Activated CD8-positive, alpha-beta memory T cell treated with anti-CD3 and anti-CD28 coated beads for 48 hours (primary cell): ENCODE measurements at places on chromosomes 5 and 9.

DNA sequence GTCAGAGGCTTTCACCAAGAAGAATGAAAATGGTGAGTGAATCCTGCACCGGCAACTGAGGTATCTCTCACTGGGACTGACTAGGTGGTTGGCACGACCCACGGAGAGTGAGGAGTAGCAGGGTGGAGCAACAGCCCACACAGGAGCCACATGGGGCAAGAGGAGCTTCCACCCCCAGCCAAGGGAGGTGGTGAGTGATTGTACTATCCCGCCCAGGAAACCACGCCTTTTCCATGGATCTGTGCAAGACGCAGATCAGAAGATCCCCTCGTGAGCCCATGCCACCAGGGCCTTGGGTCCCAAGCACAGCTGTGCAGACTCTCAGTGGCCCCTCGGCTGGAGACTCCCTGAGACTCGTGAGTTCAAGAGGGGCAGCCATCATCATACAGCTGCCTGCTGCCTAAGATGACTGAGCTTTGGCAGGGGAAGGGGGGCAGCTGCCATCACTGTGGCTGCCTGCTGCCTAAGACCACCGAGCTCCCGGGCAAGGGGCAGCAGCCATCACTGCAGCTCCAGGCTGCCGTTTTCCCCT lies 229.5 kb downstream of the AP3B1 start:
- DNase-seq, result no peak

GRCh38 chr9:115107701-115108100 lies 10.3 kb downstream of the TNC start:
- no peak for DNase-seq

- DNase-seq, result no peak
Measured at GRCh38 chr5:138054847-138055558, 22.1 kb upstream of the FAM13B start.

DNA sequence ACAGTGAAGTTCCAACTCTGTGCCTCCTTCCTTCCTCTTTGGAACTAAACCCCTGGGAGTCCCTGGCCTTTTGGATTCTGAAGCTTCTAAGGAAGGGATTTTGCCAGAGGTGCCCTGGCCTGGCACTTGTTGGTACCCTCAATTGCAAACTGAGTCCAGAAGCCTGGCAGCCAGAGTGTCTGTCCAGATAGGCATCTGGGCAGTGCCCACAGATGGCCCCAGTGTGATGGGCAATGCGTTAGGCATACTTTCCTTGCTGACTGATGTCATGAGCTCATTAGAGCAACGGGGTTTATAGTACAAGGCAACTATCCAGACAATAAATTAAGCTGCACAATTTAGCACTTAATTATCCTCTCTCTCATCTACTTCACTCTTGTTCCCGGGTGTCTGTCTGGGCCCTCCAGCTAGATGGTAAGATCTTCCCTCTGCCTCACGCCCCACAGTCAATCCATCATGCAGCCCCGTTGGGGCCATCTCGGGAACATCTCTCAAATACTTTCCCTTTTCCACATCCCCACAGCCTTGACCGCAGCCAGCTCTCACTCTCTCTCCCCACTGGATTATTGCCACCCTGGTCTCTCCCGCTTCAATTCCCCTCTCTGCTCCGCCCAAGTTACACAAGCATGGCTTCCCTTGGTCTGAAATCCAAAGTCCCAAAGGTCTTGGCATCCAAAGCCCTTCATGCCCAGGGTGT lies 157.5 kb upstream of the SMIM23 start:
- DNase-seq, result no peak

- DNase-seq, result no peak
Measured at GRCh38 chr5:24264547-24264946, 380.2 kb downstream of the CDH10 start.

DNA sequence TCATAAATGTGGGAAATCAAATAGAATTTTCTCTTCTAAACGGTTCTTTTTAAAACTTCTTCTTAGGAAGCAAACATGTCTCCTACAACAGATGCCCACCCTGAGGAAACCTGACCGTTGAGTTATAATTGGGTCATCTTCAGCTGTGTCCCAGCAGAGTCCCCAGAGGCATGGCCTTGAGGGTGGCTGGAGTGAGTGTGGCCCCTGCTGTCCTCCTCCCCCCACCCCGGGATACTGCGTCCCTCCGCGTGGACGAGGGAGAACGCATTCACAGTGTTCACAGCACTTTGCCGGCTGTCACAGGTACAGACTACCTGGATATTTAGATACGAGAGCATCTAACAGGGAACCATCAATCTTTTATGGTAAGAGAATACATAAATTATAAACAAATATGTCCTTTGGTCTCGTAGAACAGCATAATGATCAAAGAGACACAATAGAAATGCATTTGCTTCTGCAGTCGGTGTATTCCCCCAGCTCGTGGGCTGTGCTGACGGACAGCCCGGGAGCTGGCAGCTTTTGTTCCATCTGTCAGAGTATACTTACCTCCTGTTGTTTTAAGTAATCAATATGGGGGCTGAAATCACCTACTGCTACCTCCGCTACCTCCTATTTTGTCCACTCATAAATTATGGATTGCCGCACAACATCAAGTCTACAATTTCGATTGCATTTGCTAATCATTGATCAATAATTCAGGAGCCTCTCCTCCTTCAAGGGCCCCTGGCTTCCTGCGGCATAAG lies 214.7 kb downstream of the IRX2 start:
- no peak for DNase-seq

- no peak for DNase-seq
Measured at GRCh38 chr9:71814226-71814625, 45.9 kb upstream of the CEMIP2 start.

GRCh38 chr5:156920042-156920860 lies 42.8 kb downstream of the TIMD4 start:
- DNase-seq, result no peak

- DNase-seq, result no peak
Measured at GRCh38 chr5:160537116-160537515, 115.5 kb downstream of the PTTG1 start.

DNA sequence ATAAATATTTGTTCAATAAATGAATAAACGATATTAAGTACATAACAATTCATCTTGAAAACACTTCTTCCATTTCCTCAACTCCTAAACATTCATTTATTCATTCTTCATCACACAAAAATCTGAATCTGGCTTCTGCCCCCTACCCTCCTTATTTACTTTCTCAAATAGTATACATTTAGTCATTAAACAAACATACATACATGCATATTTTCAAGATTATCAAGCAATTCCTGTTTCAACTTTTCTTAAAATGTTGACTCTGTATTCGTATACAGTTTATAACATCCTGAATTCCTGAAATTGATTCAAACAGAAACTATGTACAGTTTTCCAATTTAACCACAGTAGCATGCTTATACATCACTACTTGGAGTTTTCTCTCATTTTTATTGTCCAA lies 129.0 kb downstream of the MUSK start:
- no peak for DNase-seq

DNA sequence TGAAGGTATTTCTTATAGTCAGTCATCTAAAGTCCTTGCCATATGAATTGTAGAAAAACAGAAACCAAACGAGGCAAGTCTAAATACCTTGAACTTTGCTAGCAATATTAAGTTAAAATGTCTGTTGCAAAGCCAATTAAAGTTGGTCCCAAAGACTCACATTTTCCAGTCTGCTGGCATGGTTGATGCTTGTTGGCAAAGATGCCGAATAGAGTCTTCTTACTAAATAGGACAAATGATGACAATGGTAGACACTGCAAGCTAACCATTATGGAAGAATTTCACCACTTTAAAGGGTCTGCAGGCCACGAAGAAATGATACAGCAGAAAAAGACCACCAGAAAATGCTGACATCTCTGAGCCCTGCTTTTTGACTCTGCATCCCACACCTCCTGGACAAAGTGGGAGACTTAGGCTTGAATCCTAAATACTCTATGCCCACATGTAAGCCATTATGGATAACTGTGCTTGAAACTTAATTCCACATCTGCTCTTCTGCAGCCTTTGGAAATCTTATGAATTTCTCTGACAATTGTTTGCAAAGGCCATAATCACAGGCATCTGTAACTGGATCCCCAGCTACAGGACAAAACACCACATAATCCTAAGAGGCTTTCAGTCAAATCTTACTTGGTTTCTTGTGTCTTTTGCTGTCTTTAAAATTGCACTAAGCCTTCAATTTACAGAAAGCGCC lies 61.3 kb downstream of the LHFPL2 start:
- no peak for DNase-seq

- DNase-seq, result no peak
Measured at GRCh38 chr9:438961-439768, 224.5 kb downstream of the DOCK8 start.

GRCh38 chr5:144778561-144778960 lies 607.9 kb downstream of the KCTD16 start:
- no peak for DNase-seq

DNA sequence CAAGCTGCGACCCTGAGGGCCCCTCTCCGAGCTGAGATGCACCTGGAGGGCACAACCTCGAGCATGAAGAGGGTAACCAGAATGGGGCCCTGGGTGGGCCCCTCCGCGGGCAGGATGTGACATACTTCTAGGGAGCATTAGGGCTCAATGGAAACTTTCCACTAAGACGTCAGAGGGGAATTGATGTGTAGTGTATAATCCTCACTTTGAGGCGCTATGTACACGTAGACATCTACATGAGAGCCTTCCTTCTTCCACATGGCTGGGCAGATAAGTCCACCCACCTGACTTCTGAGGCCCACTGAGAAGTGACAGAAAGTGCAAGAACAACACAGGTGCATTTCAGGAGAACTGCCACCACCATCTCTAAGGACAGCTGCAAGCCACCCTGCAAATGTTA lies 61.0 kb downstream of the DAP start:
- no peak for DNase-seq

DNA sequence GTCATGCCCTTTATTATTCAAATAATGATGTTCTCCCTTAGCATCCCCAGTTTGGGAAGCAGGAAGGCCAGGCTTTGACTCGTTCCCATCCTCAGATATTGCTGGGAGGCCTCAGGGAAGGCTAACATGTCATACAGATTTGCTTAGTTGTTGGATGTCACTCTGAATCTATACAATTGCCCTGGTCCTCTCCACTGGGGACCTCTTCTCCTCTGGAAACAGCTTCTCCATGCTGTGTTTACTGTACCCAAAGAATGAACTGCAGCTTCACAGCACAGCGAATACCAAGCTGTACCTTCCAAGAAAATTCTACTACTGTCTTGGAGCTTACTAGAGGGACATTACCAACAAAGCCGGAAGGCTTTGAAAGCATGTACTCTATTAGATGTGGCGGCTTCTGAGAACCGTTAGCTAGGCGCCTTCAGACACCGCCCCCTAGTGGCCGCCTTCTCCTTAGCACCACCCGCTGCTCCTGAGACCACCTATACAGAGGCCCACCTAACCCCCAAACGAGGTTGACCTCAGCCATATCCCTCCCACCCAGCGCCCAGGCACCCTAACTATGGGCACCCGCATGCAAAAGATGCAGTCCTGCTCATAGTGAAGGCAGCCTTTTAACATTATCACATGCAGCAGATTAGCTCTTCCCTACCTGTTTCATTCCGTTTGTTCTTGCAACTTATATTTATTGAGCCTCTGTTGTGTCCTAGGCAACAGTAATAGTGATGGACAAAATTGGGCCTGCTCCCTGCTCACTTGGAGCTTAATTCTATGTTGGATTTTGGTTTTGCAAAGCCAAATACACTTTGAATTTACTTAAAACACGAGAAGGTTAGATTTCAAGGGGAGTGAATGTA lies 34.9 kb upstream of the FOXI1 start:
- no peak for DNase-seq

GRCh38 chr9:6055216-6055615 lies 39.8 kb upstream of the RANBP6 start:
- no peak for DNase-seq

DNA sequence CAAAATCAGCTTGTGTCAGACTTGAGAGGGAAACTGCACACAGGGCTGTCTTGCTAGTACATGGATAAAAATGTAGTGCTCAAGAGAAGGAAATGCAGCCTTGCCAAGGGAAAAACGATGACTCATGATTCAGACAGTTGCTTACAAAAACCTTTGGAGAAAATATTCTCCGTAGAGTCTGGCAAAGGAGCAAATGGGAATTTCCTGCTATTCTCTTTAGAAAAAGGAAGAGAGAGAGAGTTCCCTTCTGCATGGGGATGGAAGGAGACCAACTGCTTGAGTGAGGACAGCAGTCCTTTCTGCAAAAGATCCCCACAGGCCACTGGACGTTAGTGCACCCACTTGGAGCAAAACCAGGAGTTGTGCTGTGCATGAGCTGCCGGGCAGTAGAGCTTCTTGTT lies 7.6 kb downstream of the IFNB1 start:
- no peak for DNase-seq

- no peak for DNase-seq
Measured at GRCh38 chr5:174832811-174833210, 108.4 kb downstream of the MSX2 start.

DNA sequence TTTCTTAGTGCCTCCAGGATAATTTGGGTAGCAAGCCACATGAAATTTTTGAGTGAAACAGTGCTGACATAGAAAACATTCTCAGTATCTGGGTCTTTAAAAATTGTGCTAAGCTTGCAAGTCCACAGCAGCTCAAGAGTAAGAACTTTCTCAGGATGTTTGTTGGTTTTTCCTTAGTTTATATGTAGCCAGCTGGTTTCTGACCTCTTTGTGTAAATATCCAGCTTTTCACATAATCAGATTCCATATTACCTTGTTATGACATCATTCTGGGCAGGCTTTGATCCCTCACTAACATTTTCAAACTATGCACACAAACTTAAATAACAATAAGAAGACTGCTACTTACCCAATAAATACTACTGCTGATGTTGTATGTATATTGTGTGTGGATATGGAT lies 82.9 kb upstream of the VCAN start:
- DNase-seq, result no peak

DNA sequence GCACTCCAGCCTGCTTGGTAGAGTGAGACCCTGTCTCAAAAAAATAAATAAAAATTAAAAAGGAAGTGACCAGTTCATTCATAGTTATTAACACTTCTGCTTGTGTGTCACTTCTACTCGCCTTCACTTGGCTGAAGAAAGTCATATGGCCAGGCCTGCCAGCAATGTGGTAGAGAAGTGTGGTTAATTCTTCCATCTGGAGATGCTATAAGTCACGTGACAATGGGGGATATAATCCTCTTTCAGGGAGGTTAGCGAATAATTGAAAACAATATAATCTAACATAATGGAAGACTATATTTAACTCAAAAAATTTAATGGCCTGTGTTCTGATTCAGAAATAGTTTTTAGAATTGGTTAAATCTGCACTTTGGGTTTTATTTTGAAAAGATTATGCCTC lies 305.6 kb downstream of the DOCK8 start:
- no peak for DNase-seq

- DNase-seq, result no peak
Measured at GRCh38 chr5:124200381-124200780, 546.1 kb downstream of the ZNF608 start.

DNA sequence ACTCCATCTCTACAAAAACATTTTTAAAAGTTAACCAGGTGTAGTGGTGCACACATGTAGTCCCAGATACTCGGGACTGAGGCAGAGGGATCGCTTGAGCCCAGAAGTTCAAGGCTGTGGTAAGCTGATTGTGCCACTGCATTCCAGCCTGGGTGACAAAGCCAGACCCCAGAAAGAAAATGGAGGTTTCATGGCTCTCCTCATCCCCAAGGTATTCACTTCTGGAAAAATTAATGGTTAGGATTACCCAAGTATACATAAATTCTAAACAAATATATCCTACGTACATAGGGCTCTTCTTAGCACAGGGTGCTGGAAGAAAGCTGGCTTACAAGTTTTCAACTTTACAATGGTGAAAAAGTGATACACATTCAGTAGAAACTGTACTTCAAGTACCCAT lies 18.6 kb upstream of the RECK start:
- no peak for DNase-seq

- no peak for DNase-seq
Measured at GRCh38 chr9:125759764-125760129, 12.6 kb downstream of the PBX3 start.

GRCh38 chr5:80071510-80072021 lies 36.4 kb downstream of the THBS4 start:
- DNase-seq, result no peak
